ENCODE measurements at places on chromosomes 16 and 17. TPM values are rescaled to one million over a fixed set of nuclear protein-coding genes. Genes with fewer than 3 reads are reported as not detected.

The ITGAX gene
- 3.3 TPM for total RNA-seq

The SDR42E1 gene
- total RNA-seq, result 9.7 TPM

The SLC5A2 gene
- 0.28 TPM for total RNA-seq

The KRTAP1-5 gene
- total RNA-seq, result not detected

The NPIPA8 gene
- not detected for total RNA-seq

The ZNF263 gene
- 27.2 TPM for total RNA-seq

The LITAF gene
- total RNA-seq, result 163 TPM

The CA7 gene
- total RNA-seq, result not detected

The NUP88 gene
- 72.7 TPM for total RNA-seq

The HASPIN gene
- total RNA-seq, result 19.0 TPM

The KRT33A gene
- total RNA-seq, result not detected

The CLEC3A gene
- total RNA-seq, result not detected

The OSBPL7 gene
- total RNA-seq, result 31.2 TPM

The ERCC4 gene
- total RNA-seq, result 13.1 TPM

The SUPT6H gene
- 66.4 TPM for total RNA-seq

The CIITA gene
- 20.4 TPM for total RNA-seq

The ZNF469 gene
- 0.51 TPM for total RNA-seq

The SHCBP1 gene
- 31.5 TPM for total RNA-seq

The TOX3 gene
- total RNA-seq, result not detected

The CD79B gene
- total RNA-seq, result 38.2 TPM

The VTN gene
- 0.14 TPM for total RNA-seq

The CD300LF gene
- not detected for total RNA-seq

The MED1 gene
- 50.5 TPM for total RNA-seq

The TPPP3 gene
- not detected for total RNA-seq

The C17orf78 gene
- not detected for total RNA-seq

The PIK3R5 gene
- 84.4 TPM for total RNA-seq

The SMARCE1 gene
- total RNA-seq, result 110 TPM

The IRX5 gene
- not detected for total RNA-seq

The FOXL1 gene
- total RNA-seq, result not detected

The C17orf50 gene
- not detected for total RNA-seq

The ZSCAN10 gene
- total RNA-seq, result 0.28 TPM

The DLG4 gene
- total RNA-seq, result 11.6 TPM

The NEUROD2 gene
- total RNA-seq, result not detected

The SLC35G6 gene
- total RNA-seq, result not detected

The MYH1 gene
- not detected for total RNA-seq

The ADGRG1 gene
- total RNA-seq, result 0.48 TPM

The HOXB7 gene
- total RNA-seq, result 0.58 TPM

The AARSD1 gene
- 37.3 TPM for total RNA-seq

The RNF157 gene
- 117 TPM for total RNA-seq

The FAM117A gene
- 40.3 TPM for total RNA-seq

The KCNG4 gene
- not detected for total RNA-seq

All from activated naive CD4-positive, alpha-beta T cell treated with anti-CD3 and anti-CD28 coated beads, Interleukin-2, amount 10 ng/mL, durations not matched to agents 5 hours and 36 hours (primary cell).